ENCODE measurements at places on chromosomes 3 and 15.

DNA sequence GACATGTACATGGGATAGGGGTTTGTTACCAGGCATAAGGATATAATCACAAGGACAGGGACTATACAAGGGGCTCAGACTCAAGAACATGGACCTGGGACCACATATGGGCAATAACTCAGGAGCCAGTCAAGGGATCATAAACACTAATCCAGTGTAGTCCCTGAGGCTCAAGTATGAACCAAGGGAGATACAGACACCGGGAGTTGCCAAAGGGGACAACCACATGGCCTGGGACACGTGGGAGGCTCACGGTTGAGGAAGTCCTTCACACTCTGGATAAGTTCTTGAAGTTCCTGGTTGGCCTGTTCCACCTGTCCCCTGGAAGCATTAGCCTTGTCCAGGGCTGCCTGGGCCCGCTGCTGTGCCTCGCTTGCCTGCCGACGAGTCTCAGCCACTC is 1.8 kb upstream of the USP19 start:
- DNase-seq = no peak

GRCh38 chr3:61563313-61564271 is 2.2 kb downstream of the PTPRG start:
- DNase-seq = no peak

- no peak for DNase-seq
These were observed 29.1 kb downstream of the MKRN2 start for GRCh38 chr3:12585970-12586369.

DNA sequence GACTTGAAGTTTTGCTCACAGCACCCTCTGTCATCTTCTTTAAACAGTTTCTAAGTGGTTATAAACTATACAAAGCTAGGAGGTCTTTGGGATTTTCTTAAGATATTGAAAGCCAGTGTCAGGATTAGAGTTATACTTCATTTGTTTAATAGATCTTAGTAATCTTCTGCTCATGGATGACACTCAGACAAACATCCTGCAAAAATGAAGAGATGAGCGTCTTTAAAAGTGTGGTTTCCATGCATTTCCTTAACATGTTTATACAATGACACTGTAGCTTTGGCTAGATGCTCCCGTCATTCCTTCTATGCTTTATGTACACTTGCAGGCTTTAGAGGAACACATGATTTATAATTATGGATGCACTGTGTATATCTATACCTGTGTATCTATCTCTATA is 182.2 kb downstream of the NAALADL2 start:
- DNase-seq = no peak

GRCh38 chr3:32632533-32633265 is 52.3 kb upstream of the CNOT10 start:
- no peak for DNase-seq

GRCh38 chr3:183082355-183082915 is 16.9 kb downstream of the MCCC1 start:
- no peak for DNase-seq

DNA sequence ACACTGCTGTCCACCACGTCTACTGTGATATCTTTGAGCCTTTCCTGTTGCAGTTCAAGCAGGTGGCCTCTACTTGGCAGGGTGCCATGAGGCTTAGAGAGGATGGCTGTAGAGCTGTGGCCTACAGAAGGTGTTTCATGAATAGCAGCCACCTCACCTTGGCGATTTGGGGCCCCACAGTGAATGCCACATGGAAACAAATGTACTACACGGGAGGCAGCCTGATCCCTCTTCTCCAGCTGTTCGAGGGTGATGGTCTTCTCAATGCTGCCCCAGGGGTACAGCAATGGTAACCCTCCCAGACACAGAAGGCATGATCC is 70.7 kb downstream of the FAM43A start:
- DNase-seq = no peak

DNA sequence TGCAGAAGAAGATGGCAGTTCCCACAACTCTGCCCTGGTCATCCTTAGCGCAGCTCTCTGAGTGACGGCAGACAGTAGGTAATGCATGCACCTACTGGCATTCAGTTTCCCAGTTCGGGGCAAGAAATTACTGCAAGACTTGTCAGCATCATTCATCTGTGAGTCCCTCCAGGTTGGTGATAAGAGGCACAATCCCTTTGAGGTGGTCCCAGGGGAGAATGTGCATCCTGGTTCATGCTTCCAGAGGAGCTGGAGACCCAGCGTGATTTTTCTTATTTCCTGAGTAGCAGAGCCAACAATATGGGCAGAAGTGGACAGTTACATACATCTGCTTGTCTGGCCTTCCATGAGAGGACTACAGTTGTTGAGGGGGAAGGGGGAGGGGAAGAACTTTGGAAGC is 235.9 kb upstream of the BHLHE40 start:
- DNase-seq = no peak

DNA sequence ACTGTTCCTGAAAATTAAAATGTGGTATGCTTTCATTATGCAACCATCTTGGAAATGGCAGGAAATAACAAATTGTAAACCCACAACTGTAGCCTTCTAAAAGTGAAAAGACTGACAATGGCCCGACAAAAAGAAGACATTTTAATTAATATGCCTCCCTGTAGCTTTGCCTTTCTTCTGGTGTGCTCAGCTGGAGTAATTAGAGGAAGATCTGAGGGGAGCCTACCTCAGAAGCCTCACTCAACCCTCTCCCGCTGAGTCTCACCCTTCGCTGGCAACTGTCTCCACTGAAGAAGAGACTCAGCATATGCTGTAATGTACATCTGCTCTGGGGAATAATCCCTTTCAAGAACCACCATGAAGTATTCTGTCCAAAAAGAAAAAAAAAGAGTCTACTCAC is 104.7 kb upstream of the SETMAR start:
- no peak for DNase-seq

- no peak for DNase-seq
These were observed 1081.1 kb downstream of the NAALADL2 start for GRCh38 chr3:175940243-175940642.

- DNase-seq = no peak
These were observed 36.5 kb downstream of the ANAPC13 start for GRCh38 chr3:134449277-134449676.

DNA sequence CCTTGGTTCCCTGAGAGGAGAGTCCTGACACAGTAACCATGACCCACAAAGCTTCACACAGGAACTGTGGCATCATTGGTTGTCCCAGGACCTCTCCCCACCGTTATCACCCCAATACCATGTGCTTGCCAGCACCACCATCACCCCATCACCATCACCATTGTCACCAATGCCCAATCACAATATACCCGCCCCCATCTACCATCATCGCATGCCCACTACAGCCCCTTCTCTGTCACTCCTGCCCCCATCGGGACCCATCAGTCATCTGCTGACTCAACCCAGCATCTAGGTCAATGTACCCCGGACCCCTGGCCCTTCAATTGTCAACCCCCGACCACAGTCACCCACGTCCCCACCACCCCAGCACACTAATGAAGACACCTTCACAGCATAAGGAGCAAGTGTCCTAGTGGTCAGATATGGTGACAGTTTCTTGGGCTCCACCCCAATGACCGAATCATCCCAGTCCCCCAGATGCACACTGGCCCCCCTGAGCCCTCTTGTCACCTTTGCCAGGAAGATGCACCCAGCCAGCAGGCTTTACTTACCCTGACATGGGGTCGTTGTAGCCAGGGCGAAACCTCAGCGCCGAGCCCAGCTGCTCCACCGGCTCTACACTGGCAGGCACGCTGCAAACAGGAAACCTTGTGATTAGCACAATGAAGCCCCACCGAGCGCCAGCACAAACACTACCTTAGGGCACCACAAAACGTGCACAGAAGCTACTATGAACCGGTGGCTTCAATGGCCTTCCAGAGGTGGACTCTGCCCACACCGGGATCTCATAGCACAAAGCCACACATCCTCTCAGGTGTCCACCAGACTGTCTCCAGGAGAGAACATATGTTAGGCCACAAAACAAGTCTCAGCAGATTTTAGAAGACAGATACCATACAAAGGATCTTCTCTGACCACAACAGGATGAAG is 25.1 kb downstream of the SHISA5 start:
- peak; percentile 32 for DNase-seq

DNA sequence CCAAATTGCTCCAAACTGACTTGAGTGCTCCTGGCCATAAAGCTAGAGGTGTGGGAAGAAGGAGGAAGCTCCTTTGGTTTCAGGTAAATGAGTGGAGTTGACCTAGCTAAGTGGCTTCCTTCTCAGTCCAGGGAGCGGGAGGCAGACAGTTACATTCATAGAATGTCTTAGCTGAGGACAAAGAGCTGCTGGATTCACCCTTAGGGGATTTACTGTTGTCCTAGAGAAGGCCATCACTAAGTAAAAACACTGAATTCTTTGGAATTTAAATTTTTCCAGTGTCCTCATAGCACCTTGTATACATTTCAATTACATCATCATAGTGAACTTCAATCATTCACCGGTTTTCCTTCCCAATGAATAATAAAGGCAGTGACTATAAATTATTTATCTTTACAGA is 27.3 kb upstream of the NANOGP8 start:
- no peak for DNase-seq

GRCh38 chr15:48644467-48644826 is 1.1 kb downstream of the FBN1 start:
- no peak for DNase-seq

- DNase-seq = no peak
These were observed 152.5 kb downstream of the EDEM1 start for GRCh38 chr3:5339967-5340535.

DNA sequence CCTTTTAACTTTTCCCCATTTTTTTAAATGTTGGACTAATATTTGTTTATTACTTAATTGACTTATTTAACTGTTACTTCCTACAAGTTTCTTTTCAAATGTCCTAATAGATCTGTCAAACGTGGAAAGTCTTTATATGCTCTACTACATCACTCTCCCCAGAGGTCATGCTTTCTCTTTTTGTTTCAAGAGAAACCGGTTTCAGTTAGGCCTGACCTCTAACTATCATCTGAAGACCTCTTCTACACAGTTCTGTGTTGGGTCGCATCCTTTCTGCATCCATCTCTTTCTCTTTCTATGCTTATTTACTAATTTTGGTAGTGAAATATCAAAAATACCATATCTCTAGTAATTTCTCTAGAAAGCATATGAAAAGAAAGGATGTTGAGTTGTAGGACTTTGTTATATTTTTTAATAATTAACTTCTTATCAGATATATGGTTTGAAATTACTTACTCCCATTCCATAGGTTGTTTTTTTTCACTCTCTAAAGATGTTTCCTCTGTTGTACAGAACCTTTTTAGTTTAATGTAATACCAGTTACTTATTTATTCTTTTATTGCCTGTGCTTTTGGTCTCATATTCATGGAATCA is 781.2 kb upstream of the ARPP21 start:
- no peak for DNase-seq

DNA sequence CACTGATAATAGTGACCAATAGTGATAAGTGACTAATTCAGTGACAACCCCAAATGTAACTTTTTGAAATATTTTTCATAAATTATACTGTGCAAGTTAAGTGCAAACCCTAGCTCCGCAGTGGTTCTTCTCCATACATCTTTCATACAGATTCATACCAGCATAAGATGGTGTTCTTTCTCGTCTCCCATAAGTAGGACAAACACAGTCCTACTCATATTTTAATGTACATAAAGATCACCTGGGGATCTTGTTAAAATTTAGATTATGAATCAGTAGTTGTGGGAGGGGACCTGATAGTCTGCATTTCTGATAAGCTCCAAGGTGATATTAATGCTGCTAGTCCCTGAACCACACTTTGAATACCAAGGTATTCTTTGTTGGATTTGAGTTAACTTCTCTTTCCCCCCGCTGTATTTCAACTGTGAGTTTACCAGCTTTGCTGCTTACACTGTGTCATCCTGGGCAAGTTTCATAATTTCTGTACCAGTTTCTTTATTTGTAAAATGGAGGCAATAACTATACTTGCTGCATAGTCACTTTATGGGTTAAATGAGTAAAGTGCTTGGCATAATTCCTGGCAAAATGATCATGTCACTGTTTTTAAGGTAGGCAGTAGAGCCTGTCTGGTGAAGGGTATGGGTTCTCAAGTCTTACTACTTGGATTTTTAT is 34.7 kb upstream of the C3orf38 start:
- DNase-seq = no peak

GRCh38 chr3:123054931-123055330 is 11.9 kb upstream of the PDIA5 start:
- no peak for DNase-seq

- DNase-seq = no peak
These were observed 78.0 kb downstream of the CHCHD6 start for GRCh38 chr3:126781889-126782491.

DNA sequence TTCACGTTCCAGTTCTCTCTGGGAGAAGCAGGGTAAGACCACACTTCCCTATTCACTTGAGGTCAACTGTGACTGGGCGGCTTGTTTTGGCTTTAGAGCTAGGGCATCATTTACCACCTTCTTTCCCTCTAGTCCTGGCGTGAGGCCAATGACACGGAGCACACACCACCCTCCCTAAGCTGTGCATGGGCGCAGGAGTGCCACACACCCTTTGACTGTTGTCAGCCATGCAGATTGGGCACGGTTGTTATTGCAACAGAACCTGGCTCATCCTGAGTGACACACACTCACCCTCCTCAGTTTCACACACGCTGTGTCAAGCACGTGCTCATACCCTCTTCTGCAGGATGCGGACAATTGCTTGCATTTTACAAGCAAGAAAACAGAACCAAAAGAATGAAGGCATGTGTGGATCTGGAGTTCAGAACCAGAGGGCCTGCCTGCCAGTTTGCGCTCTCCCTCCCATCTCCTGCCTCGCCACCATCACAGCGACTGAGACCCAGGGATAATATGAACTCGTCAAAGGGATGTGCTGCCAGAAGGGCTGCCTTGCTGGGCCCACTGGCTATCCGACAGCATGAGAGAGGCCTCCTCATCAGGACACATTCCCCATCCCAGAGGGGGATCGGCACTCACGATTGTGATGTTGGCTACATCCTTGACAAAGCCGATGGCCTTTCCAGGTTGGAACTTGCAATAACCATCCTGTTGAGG is 17.6 kb downstream of the CTSH start:
- DNase-seq = no peak

- DNase-seq = no peak
These were observed 64.5 kb downstream of the KLHL25 start for GRCh38 chr15:85730001-85730820.

- DNase-seq = no peak
These were observed 85.0 kb downstream of the RORA start for GRCh38 chr15:61144055-61144454.
